ENCODE measurements at places on chromosomes 16 and 17.

DNA sequence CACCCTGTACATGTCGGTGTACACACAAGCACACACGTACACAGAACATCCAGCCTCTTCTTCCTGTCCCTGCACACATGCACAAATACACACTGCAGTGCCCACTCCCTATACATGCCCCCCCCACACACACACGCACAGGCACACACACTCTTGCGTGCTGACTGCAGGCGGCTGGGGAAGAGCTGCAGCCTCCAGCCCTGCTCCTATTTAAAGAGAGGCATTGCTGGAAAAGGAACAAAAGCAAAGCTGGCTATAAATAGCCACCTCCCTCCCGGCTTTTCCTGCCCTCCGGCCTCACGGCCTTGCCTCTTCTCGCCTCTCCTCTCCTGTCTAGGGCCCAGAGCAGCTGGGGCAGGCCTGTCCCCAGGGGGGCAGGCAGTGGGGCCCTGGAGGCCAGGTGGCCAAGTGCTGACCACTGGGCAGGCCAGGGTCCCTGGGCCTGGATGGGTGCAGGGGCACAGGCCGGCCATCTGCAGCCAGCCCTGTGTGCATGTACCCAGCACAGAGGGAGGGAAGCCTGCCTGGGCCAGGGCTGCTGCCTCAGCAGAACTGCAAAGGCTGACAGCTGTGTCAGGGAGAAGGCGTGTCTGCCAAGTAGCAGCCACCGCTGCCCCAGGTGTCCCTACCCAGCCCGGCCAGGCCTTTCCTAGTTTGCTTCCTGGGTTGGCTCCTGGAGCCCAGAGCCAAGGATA is 25.4 kb downstream of the RTN4RL1 start:
- no peak for DNase-seq

- no peak for DNase-seq
Measured at GRCh38 chr16:11725457-11725856, 17.2 kb downstream of the TXNDC11 start.

DNA sequence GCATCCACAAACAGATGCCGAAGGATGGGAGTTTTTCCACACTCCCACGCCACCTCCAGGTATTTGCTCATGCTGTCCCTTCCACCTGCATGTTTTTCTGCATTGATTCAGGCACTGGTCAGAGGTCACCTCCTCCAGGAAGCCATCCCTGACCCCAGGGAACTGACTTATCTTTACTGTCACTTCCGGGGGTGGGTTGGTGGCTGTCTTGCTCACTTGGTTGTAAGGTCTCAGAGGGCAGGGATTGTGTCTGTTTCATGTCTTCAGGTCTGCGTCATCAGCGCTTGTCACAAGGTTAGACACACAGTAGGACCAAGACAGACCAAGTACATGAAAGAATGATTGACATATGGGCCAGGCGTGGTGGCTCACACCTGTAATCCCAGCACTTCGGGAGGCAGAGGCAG is 1.9 kb upstream of the IL4R start:
- DNase-seq: no peak

- peak; percentile 10 for DNase-seq
Measured at GRCh38 chr16:22008215-22009059, 526 bp downstream of the MOSMO start.

GRCh38 chr16:50981951-50982350 is 169.1 kb downstream of the SALL1 start:
- DNase-seq: no peak

GRCh38 chr17:39926135-39926587 is 1.2 kb downstream of the ORMDL3 start:
- no peak for DNase-seq

- no peak for DNase-seq
Measured at GRCh38 chr16:1082952-1083675, 10.6 kb downstream of the SSTR5 start.

- no peak for DNase-seq
Measured at GRCh38 chr16:8907096-8907495, 24.9 kb downstream of the LITAFD start.

- DNase-seq: no peak
Measured at GRCh38 chr16:27676839-27677238, 126.9 kb downstream of the KATNIP start.

- no peak for DNase-seq
Measured at GRCh38 chr17:3719265-3719664, 4.4 kb upstream of the HASPIN start.

- no peak for DNase-seq
Measured at GRCh38 chr16:3501783-3502400, 1.1 kb downstream of the CLUAP1 start.

DNA sequence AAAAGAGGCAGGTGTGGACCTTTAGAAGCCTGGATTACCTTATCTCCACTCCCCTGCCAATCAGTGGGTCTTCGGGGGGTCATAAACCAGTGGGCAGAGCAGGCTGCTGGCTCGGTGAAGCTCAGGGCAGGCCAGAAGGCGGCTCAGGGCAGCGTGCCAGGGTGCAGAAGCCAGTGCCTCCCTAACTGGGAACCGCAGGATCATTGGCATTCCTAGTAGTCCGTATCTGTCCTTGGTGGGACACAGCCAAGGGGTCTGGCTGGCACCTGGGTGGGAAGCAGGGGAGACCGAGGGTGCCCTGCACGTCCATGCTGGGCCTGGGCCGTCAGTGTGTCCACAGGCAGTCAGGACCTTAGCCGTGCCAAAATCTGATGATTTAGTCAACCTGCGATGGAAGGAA is 76.8 kb downstream of the SEC14L1 start:
- DNase-seq: no peak

GRCh38 chr17:43609613-43610385 is 51.9 kb downstream of the MEOX1 start:
- DNase-seq: peak; percentile 49

GRCh38 chr16:77238593-77238992 is 39.4 kb downstream of the SYCE1L start:
- DNase-seq: no peak

Measured in suppressor macrophage (primary cell).